ENCODE measurements at places on chromosomes 12 and 14.

DNA sequence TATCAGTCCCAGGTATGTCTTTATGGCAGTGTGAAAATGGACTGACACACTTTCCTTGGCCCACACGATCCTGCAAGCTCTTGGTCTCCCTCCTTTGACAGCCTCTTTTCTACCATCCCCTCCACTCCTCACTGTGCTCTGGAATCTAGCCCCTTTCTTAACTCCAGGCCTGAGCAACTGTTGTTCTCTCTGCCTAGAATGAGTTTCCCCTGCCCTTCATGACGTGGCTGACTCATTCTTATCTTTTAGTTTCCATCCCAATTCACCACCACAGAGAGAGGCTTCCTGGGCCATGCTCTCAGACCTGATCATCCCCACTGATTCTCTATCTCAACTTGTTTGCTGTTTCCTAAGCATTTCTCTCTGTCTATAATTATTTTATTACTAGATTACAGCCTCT lies 157.4 kb upstream of the HMGA2 start:
- no peak for DNase-seq

GRCh38 chr12:40560848-40561247 lies 131.4 kb upstream of the CNTN1 start:
- no peak for DNase-seq

DNA sequence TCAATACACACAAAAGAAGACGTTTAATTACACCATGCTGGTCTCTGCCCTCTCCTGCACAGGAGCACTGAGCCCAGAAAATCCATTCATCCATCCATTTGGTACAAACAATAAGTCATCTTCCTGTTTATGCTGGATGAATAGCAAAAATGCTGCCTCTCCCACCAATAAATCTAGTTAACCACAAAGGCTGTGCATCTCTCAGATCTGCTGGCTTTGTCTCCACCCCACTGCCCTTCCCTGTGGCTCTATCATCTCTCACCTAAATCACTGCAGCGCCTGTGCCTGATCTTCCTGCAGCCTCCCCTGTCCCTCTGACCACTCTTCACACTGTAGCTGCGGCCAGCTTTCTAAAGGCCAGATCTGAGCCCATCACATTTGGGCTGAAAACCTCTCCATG lies 72.9 kb upstream of the DDX11 start:
- no peak for DNase-seq

DNA sequence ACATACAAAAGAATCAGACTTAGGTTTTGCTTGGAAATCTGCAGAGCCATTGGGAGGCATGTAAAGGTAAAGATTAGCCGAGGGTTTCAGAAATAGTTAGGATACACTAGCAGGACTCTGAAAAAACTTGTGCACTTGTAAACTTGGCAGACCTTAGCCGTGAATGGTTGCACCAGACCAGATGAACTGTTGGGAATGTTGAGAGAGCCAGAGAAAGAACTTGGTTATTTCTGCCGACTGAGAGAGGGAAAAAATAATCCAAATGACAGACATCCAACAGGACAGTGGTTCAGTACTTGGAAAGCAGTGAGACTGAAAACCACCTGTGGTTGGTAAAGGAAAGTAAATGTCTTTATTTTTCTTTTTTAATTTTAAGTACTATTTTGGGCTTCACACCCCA lies 222.5 kb upstream of the DDHD1 start:
- DNase-seq = no peak

- no peak for DNase-seq
These were observed 1320.5 kb upstream of the SEL1L start for GRCh38 chr14:82854131-82854530.

- no peak for DNase-seq
These were observed 8.4 kb upstream of the TC2N start for GRCh38 chr14:91875525-91876286.

DNA sequence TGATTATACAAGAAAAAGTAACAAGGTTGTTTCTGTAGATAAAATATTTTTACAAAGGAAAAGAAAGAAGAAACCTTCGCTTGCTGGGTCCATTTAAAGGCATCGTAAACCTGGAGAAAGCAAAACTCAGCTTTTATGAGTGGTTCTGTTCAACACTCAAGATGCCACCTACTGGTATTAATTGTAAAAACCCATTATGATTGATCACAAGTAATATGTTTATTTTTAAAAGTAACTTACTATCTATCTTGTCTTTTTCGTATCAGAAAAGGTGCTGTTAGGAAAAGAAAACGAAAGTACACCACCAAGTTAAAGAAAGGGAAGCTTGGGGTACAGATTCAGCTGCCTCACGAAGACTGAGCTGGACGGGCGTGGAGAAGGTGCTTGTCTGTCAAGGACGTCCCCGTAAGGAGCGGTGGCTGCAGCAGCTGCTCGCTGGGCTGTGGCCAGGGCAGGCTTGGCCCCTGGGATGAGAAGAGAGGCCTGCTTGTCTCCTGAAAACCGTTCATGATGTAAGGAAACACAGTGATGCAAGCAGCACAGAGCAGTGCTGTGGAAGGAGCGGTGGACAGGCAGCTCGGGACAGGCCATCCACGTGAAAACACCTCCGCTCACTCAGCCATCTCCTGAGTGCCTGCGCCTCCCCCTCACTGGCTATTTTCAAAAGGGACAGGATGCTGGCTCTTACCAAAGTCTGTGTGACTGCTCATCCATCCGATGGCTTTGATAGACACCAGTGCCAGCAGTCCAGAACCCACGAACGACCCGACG lies 25.0 kb downstream of the SLC15A4 start:
- no peak for DNase-seq

- no peak for DNase-seq
These were observed at the start of gene TMEM233 for GRCh38 chr12:119593578-119594398. TMEM233 (plus strand) TSS chr12:119593774; CDS start chr12:119593849, 75 bp downstream.

DNA sequence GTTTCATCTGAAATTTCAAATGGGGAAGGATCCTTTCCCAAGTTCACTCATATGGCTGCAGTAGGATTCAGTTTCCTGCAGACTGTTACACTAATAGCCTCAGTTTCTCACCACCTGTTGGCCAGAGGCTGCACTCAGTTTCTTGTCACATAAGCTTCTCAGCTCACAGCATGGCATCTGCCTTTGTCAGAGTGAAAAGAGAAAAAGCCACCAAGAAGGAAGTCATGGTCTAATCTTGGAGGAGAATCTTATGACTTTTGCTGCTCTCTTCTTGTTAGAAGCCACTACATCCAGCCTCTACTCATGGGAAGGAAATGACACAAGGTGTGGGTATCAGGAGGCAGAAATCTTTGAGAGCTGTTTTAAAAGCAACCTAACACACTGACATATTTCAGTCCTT lies 39.4 kb upstream of the BTG1 start:
- DNase-seq = peak; percentile 67

DNA sequence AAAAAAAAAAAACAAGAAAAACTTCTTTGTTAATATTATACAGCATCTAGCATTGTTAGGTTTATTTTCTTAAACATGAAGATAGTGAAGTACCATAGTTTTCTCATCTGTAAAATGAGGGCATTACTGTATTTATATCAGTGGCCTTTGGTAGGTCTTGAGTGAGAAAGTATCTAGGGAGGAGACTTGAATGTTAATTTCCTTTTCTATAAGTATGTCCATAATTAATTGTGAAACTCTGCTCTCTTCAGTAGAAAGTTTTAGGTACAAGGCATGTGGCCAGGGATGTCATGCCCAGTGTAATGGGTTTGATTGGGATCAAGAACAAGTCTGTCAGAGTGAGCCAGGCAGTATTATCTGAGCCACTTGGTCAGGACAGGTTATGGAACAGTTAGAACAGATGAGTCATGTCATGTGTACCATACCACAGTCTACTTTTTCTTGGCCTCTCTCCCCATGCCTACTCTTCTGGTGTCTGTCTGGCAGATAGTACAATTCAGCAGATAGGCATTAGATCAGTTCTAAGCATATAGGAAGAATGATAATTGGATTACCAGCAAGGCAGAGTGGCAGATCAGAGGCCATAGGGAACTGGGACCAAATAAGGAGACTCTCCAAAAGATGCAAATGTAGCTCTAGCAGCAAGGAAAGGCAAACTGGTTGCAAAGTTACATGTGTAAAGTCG lies 30.4 kb downstream of the FBXO34 start:
- DNase-seq = no peak

- peak; percentile 37 for DNase-seq
These were observed 508.6 kb downstream of the FLRT2 start for GRCh38 chr14:86038387-86039042.

GRCh38 chr14:89736881-89737280 lies 217.6 kb downstream of the EFCAB11 start:
- no peak for DNase-seq

GRCh38 chr14:105760691-105761344 lies 234.4 kb downstream of the TMEM121 start:
- no peak for DNase-seq

DNA sequence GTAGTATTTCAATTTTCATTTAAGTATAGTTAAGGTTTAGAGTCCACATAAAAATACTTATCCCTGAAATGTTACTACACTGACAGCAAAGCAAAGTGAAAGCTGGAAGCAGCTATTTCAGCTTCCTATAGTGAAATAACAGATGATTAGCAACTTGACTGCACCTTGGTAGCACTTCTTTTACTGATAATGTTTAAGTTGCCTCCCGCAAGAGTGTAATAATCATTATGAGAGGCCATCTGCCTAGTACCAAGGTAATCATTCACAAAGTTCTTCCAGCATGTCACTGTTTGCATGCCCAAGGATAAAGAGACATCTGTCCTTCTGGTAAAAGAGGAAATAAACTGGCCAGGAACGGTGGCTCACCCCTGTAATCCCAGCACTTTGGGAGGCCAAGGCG lies 69.8 kb downstream of the LIN7A start:
- DNase-seq = no peak

DNA sequence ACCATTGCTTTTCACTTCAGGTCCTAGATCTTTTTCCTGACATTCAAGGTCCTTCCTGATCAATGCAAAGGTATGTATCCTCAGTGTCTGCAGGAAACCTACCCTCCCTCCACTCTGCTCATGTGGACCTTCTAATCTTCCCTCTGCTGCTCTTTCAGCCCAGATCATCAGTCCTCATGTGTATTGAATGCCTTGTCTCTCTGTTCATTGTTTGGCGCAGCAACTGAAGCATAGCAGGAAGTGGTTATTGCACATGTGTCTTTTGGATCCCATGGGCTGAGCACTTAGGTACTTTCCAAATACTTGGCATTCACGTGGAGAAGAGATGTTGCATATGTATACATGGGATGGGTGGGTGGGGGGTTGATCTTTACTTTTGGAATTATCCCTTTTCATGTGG lies 4.3 kb upstream of the NIN start:
- peak; percentile 44 for DNase-seq

- DNase-seq = no peak
These were observed at the start of gene GMPR2 for GRCh38 chr14:24232645-24233537. GMPR2 (plus strand) TSS chr14:24232929; CDS start chr14:24233254, 325 bp downstream.
